MG63 (cell line): ENCODE measurements at places on chromosomes 16 and 17.

DNA sequence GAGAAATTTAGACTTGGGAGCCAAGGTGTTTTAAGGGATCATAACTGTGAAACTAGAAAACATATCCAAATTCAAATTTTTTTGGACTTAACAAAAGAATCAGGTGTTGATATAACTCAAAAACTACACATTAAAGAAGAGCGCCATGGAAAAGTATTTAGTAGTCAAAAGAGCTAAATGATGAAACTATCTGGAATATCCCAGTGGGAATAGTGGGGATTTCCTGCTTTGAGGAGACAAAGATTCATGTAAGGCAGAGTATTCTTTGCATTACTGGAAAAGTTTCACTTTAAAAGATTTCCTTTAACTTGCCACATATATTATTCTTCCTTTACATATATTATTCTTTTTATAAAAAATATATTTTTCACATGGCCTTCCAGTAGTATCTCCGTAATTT, 40.3 kb upstream of the VPS4A start:
- DNase-seq, result no peak

DNA sequence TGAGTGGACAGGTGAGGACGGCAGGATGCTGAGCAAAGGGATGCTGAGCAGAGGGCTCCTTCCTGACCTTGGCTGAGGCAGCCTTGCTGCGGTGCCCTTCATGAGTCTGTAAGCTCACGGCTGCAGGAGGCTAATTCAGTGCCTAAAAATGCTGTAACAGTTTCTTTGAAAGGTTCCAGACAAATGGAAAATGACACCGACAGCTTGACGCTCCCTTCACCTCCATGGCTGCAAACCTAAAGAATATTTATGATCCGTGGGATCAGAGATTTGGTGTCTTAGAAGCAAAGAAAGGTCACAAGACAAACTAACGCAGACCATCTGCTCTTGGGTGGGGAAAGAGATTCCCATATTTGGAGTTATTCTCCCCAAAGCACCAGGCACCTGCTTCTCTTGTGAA, 28.0 kb downstream of the TOM1L2 start:
- no peak for DNase-seq

DNA sequence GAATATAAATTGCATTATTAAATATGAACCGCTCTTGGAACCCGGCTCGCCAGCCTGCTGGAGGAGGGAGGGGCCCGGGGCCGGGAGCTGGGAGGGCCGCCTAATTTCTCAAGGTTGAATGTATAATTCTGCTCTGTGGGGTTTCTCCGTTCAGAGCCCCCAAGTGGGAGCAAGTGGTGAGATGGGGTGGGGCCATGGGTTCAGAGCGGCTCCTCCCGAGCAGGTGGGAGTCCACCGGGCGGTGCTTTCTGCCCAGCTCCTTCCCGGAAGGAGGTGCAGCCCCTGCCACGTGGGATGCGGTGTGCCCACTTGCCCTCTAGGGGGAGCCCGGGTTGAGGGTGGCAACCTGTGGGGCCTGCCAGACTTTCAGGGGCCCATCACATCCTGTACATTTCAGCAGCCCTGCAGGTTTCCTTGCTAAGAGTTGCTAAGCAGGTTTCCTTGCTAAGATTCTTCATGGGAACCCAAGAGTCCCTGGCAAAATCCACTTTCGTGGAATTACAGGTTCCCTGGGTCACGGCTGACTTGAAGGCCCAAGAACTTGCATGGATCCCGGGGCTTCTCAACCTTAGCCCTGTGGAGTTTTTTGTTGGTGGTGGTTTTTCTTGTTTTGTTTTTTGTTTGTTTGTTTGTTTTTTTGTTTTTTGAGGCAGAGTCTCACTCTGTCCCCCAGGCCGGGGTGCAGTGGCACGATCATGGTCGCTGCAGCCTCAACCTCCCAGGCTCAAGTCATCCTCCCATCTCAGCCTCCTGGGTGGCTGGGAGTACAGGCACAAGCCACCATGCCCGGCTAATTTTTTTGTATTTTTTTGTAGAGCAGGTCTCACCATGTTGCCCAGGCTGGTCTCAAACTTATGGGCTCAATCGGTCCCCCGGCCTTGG, 196.7 kb upstream of the GSE1 start:
- DNase-seq, result peak; percentile 62

GRCh38 chr17:71849783-71850768, 270.7 kb upstream of the SOX9 start:
- no peak for DNase-seq

DNA sequence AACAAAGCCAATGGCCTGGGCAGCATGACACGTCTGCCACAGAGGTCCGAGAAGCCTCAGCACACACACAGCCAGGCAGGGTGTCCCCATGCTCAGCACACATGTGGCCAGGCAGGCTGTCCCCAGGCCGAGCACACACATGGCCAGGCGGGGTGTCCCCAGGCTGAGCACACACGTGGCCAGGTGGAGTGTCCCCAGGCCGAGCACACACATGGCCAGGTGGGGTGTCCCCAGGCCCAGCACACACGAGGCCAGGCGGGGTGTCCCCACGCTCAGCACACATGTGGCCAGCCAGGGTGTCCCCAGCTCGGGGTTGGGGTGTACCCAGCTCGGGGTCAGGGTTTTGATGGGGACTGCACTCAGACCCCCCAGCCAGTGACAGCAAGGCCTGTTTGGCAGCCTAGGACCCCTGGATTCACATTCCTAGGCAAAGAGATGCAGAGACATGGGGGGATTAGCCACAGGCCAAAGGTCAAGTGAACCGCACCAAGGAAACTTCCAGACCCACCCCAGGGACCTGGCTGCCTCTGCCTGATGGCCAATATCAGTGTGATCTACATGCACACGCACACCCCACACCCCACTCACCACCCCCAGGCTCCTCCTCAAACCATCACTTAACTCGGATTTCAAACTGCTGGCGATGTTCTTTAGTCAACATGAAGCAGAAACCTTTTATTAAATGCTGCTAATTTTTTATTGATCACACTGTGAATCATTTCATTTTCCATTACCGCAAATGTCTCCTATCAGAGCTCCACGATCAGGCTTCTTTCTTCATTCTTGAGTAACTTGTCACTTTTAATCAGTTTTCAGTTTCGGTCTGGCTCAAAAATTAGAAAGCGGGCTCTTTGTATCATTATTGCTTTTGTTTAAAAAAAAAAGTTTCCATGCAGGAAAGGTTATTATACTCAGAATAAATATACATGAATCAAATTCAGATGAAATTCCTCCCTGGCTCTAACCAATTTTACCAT, 111.4 kb downstream of the ZNF423 start:
- no peak for DNase-seq

DNA sequence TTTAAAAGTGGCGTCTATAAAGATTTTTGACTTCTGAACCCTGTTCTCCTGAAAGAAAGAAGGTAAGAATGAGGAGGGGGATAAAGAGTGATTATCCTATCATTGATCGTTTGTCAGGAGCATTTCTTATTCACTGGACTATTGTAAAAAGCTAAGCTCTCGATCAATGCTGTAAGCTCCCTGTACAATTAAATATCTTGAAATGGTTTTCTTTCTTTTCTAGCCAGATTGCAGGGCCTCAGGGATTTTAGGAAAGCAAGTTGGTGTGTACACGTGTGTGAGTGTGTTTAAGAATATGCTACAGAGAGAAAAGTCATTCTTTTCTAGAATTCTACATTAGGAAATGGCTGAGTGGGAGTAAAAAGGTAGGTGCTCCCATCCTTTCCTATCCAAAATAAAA, 154.5 kb downstream of the AATF start:
- no peak for DNase-seq

DNA sequence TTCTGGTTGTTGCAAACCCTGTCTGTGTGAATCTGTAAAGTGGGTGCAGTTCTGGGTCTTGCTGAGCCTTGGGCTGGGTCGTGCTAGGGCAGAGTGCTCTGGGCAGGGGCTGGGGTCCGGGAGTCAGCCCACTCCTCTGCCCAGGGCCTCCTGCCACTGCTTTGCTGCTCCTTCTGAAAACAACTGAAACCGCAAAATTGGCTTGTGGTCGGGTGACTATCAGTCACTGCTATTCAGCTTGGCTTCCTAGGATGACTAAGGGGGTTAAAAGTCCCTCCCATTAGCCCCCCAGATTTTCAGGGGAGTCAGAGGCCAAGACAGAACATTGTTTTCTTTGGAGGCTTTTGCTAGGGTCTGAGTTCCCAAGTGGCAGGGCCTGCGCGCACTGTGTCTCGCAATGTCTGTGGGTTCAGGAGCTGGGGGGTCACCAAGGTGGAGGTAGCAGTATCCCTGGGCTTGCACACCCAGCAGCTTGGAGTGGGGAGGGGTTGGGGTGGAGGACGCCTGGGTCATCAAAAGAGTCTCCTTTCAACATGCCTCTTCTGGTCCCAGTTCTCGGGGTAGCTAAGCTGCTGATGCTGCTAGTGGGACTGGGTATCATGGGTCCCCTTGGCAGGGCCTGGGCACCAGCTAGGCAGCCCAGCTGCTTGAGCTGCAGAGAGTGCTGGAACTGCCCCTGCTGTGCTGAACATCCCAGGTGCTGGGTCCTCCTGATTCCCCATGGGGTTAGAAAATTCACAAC, 13.5 kb upstream of the TBX21 start:
- peak; percentile 80 for DNase-seq

GRCh38 chr16:4623593-4623992, 1.0 kb upstream of the MGRN1 start:
- no peak for DNase-seq

GRCh38 chr16:50841081-50841886, 99.4 kb downstream of the CYLD start:
- DNase-seq, result no peak

GRCh38 chr17:79065105-79065670, 9.4 kb upstream of the ENGASE start:
- no peak for DNase-seq

GRCh38 chr16:64051824-64052223, 1070.0 kb downstream of the CDH11 start:
- no peak for DNase-seq

DNA sequence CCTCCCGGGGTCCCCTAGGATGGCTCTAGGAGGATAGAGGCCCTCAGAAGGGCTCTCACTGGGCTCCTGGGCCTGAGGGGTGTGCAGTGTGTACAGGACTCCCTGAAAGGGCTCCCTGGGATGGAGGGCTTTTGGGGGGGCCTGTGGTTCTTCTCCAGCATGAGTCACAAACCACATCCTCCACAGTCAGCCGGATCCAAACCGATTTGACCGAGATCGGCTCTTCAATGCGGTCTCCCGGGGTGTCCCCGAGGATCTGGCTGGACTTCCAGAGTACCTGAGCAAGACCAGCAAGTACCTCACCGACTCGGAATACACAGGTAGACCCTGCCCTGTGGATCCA, 4.5 kb downstream of the TRPV2 start:
- peak; percentile 57 for DNase-seq

DNA sequence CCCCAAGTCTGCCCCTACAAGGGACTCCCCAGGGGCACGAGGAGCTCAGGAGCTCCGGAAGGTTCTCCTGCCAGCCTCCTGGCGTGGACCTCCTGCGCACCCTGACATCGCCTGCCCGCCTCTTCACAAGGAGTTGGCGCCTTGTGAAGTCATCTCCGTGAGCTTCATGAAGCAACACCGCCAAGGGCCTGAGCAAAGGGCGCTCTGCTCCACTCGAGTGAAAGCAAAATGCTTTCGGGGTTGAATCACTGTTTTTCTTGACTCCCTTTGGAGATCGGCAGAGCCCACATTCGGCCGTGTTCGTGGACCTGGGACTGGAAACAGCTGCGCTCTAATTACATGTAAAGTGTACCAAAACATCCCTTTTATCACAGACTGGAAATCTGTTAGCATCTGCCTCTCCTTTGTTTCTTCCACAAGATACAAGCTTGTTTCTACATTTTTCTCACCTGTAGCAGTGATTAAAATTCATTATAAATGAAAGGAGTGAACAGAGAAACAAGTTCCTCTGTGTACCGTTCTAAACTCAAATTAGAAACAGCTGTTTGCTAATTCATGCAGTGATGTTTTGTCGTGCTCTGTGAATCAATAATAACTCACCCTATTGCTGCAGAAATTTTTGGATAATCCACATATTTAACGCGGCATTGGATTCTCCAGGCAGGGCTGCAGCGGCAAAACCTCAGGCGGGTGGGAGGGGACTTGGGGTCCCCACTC, 203.3 kb downstream of the ZNF423 start:
- no peak for DNase-seq

GRCh38 chr16:81810361-81810760, 31.3 kb downstream of the PLCG2 start:
- no peak for DNase-seq

DNA sequence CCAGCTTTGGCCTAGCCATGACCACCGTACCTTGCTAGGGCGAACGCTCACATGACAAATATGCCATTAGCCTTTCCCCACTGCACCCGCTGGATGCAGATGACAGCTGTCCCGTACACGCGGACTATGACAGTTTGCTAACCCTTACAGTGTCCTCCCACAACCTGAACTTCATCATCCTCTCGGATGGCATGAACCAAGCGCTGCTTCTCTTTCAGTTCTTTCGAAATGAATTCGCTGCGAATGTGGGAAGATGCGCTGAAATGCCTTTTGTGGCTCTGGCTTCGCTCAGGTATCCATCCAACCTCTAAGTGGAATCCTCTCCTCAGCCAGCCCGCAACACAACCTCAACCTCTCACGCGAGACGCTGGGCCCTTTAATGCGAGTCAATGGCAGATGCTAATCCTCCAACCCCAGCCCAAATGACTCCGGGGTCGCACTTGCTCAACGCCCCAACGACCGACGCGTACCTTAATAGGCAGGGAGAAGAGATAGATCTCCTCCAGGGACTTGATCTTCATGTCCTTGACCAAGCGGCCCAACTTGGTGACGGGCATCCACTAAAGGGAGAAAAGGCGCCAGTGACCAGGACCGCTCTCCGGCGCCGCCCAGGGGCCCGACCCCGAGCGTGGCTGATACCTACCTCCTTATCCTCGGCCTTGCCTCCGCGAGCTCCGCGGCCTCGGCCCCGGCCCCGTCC, 670 bp downstream of the RPS2 start:
- DNase-seq, result no peak

DNA sequence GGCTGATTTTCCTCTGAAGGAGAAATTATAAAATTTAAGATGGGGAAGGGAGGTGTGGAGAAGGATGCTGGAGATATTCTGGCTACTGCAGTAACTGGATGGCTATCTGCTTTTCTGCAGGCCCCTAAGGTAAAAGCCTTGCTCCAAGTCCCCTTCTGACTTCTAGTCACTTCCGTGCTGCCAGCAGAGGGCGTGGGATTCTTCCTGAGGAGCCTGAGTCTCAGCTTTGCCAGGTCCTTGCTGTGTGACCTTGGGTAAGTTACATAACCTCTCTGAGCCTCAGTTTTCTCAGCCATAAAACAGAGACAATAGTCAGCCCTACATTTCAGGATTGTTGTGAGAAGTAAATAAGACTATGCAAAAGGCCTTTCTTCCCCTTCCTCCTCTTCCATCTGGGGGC, 24.3 kb upstream of the TMEM220 start:
- DNase-seq, result peak; percentile 38
